ENCODE measurements at places on chromosomes 13 and 19.

DNA sequence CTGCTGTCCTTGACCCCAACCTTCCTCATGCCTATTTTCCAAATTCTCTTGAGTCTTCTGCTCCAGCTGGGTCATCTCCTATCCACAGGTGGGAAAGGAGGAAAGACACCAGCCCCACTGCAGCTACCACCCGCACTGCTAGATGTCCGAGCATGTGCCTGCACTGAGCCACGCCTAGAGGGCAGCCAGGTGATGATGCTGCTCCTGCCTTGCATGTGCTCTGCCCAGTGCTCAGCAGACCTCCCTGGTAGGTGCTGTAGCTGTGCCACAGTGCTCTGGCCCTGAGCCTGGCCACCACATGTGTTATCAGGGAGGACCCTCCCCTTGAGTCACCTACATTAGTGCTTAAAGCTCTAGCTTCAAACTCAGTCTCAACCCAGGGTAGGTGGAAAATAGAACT is 6.9 kb upstream of the CYSLTR2 start:
- no peak for DNase-seq

- DNase-seq = no peak
Measured at GRCh38 chr13:55062662-55063061, 2034.0 kb downstream of the OLFM4 start.

GRCh38 chr13:98313922-98314292 is 136.8 kb upstream of the RNF113B start:
- no peak for DNase-seq

GRCh38 chr13:97135883-97136282 is 86.2 kb upstream of the MBNL2 start:
- no peak for DNase-seq

- peak; percentile 94 for DNase-seq
Measured at GRCh38 chr19:7925171-7925851, 624 bp downstream of the CTXN1 start.

GRCh38 chr13:34521171-34521570 is 420.9 kb upstream of the NBEA start:
- no peak for DNase-seq

DNA sequence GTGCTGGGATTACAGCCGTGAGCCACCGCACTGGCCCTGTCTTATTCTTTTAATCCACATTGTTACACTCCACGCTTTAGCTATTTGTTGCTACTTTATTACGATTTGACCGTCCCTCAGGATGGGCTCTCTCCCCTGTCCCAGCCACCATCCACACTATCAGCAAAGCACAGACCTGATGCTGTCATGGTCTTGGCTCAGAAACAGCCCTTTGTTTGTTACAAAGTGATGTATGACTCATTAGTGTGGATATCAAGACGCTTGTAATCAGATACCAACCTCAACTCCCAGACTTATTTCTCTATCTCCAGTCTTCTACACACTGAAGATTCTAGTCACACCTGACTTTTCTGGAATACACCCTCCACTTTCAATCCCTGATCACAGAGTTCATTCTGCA is 84.6 kb upstream of the FREM2 start:
- DNase-seq = no peak

DNA sequence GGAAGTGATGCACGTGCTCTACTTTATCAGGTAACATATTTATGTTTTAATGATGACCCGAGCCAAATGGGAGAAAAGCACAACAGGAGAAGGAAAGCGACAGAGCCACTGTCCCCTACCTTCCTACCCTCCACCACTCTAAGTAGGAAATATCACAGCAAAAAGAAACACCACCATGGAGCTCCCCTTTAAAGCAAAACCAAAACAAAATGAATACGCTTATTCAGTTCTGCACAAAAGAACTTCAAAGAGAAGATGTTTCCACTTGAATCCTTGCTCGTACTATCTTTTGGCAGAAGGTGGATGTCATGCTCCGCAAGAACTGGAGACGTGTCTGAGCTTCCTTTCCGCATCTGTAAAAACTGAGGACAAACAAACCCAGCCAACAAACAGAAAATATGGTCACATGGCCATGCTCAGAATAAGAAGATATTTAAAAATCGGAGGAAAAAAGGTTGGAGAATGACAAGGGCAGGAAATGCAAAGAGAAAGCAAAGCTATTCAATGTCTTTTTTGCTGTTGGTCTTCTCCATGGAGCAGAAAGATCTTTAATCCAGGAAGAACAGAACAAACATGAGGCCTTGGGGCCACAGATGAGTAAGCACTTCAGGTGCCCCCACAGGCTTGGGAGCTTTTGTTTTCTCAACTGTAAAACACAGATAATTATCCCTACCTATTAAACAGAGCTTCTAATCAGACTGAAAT is 19.5 kb downstream of the N4BP2L1 start:
- DNase-seq = no peak

DNA sequence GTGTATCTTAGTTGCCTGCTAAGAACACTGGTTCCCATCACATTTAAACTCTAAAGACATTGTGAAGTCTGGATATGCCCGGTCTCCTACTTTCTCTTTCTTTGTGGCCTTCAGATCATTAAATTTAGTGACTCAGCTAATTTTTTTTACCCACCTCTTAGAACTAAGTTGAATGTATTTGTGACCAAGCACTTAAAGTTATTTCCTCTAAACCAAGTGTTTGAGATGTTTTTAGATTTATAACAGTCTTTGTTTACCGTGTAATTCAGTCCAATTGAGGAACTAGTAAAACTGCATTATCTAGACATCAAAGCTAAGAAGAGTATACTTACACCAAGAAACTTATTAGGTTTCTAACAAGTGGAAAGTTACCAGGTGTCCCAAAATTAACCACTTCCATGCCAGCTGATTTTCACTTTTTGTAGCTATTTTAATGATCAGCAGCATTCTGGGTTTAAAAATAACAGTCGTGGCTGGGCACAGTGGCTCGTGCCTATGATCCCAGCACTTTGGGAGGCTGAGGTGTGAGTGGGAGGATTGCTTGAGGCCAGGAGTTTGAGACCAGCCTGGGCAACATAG is 53.1 kb downstream of the ARHGAP35 start:
- DNase-seq = no peak

- no peak for DNase-seq
Measured at GRCh38 chr13:67664502-67664901, 434.4 kb upstream of the PCDH9 start.

DNA sequence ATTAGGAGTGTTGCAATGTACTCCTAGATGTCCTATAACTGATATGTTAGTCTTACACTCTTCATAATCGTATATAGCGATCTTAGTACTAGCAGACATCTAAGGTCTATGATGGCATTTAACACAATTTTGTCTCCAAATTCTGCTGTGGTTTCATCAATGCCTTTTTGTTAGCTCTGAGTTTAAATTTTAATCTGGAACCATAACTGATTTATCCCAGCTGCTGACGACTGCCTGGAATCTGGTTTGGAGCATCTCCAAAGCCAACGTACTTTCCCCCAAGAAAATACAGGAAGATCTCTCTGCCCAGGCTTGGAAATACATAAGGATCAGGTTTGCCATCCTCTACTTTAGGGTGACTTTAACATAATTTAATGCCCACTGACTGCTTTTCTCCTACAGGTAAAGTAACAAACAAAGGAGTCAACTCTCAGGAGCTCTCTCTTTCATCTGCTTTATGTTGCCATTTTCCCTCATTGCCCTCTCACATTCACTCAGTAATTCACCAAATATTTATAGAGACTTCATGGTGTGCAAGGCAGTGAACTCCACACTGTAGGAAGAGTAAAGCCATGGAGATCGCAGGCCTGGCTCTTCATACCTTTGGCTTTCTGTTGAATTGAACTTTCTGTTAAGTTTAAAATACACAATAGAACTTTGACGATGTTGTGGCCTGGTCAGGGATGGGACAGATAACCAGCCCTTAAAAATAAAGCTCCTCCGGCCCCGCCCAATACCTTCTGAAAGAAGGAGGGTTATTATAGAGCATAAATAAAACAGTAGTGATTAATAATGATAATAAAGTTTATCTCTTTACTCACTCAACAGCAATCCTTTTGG is 23.3 kb upstream of the SPART start:
- DNase-seq = no peak

DNA sequence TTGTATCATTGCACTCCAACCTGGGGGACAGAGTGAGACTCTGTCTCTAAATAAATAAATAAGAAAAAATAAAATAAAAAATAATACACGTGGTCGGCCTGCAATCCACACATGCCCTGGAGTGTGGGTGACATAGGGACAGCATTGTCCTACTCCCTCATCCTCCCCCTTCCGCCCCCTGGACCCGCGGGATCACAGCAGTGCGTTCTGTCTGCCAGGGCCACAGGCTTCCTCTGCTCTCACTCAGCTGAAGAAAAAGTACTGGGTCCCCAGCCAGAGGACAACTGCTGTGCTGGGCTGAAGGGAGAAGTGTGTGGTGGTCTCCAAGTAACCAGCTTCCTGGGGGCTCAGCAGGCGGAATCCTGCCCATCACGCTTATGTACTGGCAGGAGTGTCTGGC is 6.3 kb downstream of the BCAT2 start:
- no peak for DNase-seq

DNA sequence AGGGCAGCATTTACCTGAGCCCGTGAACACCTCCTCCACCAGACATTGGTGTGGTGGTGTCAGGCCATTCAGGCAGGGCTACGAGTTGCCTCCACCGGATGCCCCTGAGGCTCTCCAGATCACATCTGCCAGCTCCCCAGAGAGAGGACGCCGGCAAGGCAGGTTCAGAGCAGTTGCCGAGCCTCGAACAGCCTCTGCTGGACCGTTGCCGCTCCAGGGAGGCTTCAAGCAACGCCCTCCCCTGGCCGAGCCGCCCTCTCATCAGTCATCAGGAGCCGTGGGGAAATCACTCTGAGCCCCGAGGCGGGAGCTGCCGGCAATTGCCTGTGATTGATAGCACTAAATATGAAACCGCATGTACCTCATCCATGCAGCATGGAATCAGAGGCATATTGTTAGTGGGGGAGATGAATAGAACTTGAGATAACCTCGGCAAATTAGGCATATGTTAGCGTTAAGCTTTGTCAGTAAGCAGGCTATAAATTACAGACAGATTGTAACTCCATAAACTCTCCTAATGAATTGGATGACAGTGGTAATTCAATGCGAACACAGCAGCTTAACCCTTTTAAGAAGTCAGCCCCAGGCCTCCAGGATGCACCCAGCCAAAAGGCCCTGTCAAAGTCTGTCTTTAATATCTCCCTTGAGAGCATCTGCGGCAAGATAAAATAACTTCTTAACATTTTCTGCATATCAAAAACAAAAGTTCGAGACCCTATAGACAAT is 29.8 kb upstream of the SPACA7 start:
- DNase-seq = no peak

- no peak for DNase-seq
Measured at GRCh38 chr13:62019858-62020257, 604.2 kb upstream of the PCDH20 start.

- DNase-seq = no peak
Measured at GRCh38 chr19:7973883-7974282, 30.4 kb upstream of the TIMM44 start.

- DNase-seq = no peak
Measured at GRCh38 chr13:112062072-112062567, 4.8 kb upstream of the SOX1 start.

- DNase-seq = no peak
Measured at GRCh38 chr19:36120092-36120983, 5.1 kb downstream of the TBCB start.

DNA sequence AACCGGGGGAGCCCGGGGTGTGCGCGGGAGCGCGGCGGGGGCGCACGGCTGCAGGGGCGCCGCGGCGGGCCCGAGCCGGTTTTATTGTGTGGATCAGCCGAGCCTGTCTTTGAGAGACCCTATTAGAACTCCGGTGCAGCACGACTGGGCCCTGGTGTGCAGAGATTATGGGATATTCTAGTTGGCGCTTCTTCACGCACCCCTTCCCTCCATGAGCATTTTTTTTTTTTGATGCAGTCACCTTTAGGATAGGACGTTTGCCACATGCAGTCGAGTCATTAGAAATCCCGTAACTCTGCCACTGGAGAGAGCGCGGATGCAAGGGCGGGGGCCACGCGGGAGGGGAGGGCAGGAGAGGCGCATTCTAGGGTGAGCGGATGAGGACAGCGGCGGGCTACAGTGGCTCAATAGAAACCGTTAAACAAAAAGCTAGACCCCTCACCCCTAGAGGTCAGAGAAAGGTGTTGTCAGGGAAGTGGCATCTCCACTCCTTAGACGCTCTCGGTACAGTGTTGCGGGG is 3.7 kb downstream of the FGF9 start:
- DNase-seq = no peak

DNA sequence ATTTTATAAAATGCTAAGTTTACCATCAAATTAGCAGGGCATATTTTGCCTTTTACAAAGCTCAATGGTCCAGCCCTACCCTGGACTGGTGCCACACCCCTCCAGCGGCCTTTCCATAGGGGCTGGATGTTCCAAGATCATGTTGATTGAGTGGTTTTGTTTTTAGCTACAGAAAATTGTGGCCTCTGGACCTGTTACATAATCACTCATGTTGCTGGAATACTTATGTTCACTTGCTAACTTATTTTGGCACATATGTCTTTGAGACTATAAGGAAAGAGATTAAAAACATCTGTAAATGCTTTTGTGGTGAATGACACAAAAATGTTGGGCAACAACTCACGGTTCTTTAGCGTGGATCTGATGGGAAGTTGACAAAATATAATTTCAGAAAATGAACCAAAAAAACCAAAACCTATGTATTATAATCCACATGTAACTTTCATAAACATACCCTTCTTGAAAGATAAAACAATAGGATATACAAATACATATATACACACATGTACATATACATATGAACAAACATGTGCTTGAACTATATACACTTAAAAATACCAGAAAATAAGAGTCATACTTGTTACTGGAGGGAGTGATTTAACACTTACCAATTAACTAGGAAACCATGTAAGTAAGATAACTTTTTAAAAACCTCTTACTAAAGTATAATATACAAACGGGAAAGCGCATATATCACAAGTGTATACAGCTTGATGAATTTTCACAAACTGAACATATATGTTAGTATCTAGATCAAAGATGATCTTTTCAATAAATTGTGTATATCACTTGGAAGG is 46.6 kb upstream of the SLC15A1 start:
- DNase-seq = no peak

DNA sequence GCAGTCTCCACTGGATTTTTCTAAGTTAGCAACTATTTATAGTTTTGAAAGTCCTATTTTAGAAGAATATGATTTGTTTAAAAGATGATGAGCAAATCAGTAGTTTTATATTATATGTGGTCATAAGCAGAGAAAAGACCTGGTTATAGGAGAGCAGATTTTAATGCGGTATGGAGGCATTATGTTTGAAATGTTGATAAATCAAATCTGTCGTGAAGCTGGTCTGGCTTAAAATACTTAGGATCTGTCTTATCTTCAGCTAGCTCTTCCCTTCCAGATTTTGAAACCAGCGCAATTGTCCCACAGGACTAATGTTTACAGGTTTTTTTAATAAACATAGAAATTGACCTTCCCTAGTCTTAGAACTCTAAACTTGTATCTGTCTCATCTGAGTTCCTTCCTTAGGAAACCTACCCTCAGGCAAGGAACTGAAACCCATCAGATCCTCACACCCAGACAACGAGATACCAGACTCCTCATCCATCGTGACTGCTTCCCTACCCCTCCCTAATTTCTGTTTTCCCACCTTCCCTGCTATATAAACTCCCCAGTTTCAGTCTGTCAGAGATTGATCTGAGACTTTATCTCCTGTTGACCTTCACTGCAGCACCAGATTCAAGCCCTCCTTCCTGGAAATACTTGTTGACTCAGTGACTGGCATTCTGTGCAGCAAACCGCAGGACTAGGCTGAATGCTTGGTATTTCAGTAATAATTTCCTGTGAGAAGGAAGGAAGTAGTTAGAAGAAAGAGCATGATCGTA is 37.8 kb upstream of the CXCL17 start:
- no peak for DNase-seq

GRCh38 chr13:36192166-36192565 is 22.2 kb downstream of the SOHLH2 start:
- DNase-seq = no peak

GRCh38 chr13:79226938-79227337 is 179.1 kb downstream of the RBM26 start:
- no peak for DNase-seq

Measured in D721Med (cell line).